H9 (cell line): ENCODE measurements at places on chromosomes 5 and 9. TPM values are rescaled to one million over a fixed set of nuclear protein-coding genes. Genes with fewer than 3 reads are reported as not detected.

DNA sequence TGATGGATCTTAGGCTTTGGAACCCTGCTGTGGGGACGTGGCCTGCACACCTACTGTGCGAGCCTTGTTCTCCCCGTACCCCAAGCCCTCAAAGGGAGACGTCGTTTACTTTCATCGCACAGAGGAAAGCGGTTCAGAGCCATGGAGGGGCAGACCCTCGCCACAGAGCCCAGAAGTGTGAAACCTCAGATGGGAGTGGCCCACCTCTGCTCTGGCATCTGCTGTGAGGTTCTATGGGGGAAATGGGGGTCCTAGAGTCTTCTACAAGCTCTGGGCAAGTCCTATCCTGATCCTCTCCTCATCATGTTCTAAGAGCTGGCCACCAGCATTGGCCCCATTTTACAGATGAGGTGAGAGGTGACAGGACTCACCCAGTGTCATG is 3.7 kb upstream of the RNF44 start:
- no peak for DNase-seq

GRCh38 chr9:69768101-69768500 is 8.3 kb upstream of the PTAR1 start:
- no peak for DNase-seq

DNA sequence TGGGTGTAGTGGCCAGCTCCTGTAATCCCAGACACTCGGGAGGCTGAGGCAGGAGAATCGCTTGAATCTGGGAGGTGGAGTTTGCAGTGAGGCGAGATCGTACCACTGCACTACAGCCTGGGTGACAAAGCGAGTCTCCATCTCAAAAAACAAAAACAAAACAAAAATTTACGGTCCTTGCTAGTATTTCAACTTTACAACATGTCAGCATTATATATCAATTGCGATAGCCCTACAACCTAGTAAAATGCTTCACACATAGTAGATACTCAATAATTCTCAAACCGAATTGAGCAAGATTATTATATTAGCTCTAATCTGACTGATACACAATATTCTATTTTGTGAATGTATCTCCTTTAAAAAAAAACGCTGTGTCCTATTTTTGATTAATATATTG is 1411.0 kb upstream of the WWC1 start:
- no peak for DNase-seq

- no peak for DNase-seq
Measured at GRCh38 chr5:160348080-160348479, 22.3 kb downstream of the C1QTNF2 start.

- no peak for DNase-seq
Measured at GRCh38 chr5:137071526-137071925, 427.6 kb downstream of the SPOCK1 start.

DNA sequence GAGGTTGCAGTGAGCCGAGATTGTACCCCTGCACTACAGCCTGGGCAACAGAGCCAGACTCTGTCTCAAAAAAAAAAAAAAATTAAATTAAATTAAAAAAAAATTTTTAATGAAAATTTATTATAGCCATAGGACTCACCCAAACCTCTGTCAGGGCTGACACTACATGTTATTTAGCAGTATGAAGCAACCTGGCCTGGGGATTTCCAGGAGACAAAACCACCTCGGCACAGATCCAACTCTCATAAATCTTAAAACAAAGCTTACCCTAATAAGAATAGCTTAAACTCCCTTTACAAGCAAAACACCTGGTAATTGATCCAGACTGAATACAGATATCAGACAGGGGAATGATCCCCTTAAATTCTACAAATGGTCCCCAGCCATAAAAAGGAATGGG is 38.4 kb downstream of the PPP1R2B start:
- no peak for DNase-seq

GRCh38 chr9:129177443-129177790 is 644 bp downstream of the IER5L start:
- no peak for DNase-seq

DNA sequence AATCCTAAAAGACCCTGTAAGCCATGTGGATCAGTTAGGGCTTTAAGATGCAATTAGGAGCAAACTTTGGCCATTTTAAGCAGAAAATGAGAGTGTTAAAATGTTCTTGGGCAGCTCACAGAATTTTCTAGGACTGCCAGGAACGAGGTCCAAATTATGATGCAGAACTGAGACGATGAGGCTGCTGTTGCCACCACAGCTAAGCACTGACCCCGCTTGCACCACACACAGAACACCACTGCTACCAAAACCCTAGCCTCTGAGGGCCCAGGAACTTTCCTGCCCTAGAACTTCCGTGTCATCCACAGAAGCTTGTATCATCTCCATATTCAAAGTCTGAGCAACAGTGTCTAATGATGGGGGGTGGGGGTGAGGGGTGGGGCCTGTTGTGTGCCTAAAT is 41.0 kb upstream of the PCSK1 start:
- no peak for DNase-seq

DNA sequence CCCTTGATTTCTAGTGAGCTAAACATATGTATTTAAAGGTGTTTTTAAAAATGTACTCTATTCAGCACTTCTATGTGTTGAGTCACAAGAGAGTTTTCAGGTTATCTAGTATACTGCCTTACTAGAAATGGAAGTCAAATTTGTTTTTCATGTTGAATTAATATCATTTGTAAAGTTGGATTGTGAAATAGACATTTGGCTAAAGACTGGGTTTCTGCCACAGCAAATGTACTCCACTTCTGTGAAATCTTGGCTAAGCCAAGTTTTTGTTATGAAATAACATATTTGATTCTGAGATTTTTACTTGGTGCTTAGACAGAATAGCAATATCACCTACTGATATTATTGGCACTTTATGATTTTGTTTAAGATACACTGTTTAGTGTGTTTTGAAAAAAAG is 106.0 kb downstream of the CWC27 start:
- no peak for DNase-seq

- DNase-seq: peak; percentile 86
Measured at GRCh38 chr9:127942216-127943010, 4.8 kb upstream of the DPM2 start.

DNA sequence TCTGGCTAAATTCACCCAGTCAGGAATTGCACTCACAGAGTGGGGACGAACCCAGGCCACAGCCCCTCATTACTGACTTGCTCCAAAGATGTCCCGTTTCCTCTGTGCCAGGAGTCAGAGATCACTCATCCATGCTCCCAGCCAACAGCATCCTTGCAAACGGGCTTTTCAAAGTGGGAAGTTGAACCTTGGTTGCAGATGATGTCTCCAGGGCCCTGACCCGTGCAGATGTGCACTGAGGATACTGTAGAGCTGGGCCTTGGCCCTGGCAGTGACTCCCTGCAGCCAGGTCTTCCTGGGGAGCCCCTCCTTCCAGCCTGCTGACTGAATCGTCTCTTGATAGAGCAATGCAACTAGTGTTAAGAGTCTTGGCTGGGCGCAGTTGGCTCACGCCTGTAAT is 22.3 kb downstream of the TCF7 start:
- DNase-seq: peak; percentile 15

Gene SYK
- 7.9 and 8.0 TPM in 2 replicates for total RNA-seq

Gene DDX4
- total RNA-seq: not detected in 2 replicates

- DNase-seq: no peak
Measured at GRCh38 chr9:68919661-68920060, 94.3 kb downstream of the PRKACG start.

DNA sequence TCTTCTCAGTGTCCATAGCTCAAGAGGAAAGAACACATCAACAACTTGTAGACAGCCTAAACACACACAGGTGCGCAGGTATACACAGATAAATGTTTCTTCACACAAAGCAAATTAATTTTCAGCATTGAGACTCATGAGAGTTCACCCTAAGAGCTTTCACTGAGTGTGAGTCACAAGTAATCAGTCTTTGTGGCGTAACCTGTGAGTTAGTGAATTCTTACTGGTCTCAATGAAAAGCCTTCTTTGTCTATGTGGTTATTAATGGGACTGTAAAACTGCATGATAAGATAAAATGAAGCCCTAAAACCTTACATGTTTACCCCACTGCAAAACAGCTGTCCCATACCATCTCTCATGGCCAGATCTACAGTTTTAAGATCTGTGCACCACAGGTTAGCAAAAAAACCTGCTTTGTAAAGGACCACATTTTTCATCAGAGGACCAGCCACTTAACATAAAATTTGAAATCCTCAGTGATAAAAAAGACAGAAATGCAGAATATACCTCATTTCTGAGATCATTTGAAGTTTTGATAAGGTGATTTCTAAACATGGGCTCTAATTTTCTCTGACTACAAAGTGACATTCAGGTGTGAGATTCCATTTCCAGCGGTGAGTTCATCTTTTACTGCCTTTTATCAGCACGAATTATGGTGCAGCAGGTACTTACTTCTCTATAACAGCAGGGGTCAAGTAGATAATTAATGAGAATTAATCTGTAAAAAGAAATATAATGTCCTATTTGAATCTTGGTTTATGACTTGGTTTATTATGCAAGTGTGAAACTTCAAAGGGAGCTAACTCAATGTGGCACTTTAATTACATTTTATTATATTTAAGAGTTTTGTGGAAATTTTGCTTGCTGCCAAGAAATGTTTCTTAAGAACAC is 335.7 kb upstream of the PIK3R1 start:
- DNase-seq: no peak

- DNase-seq: no peak
Measured at GRCh38 chr5:159174511-159175168, 34.7 kb downstream of the RNF145 start.

- DNase-seq: no peak
Measured at GRCh38 chr9:121699571-121700164, 48.2 kb downstream of the DAB2IP start.
